ENCODE measurements at places on chromosomes 7 and 10. TPM values are rescaled to one million over a fixed set of nuclear protein-coding genes. Genes with fewer than 3 reads are reported as not detected.

DNA sequence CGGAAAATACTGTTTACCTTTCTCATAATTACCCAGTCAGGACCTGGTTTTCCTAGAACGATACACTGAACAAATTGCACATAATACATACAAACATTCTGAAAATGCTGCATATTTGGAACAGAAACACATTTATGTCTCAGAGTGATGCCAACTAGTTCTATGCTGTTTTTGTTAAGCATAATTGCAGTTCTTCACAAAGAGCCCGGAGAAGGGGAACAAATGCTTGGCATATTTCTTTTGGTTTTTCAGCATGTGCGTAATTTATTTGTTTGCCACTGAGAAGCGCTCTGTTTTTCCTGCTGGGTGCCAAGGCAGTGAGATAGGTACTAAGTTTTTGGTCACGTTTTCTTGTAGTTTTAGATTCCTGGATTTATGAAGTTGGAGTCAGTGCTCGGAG lies 181.0 kb upstream of the MDFIC start:
- ATAC-seq, result no peak

DNA sequence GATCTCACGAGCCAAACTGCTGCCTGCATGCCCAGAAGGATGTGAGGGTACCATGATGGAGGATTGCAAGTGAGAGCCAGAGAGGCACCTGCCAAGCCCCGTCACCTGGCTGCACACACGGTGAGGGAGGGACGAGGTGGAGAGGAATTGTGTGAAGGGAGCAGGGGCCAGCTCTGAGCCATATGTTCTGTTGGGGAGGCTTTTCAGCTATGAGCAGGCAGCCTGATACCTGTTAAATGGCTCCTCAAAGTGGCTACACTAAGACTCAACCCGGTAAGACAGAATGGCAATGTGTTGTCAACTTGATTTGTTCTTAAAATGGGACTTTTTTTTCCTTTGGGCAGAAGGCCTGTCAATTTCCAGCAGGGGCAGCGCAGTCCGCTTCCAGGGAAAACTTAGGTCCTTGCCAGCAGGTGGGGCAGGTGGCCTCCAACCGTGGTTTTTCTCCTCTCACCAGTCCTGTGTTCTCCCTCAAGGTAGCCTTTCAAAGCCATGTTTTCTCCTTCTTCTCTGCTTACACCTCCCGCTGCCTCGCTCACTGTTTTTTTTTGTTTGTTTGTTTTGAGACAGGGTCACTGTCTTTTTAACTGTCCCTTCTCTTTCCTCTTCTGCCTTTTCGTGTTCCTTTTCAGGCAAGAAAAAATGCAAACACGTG lies 57.7 kb upstream of the ZNRF2 start:
- ATAC-seq, result no peak

Gene RBP4
- total RNA-seq, result not detected

Gene ANKMY2
- 10.2 TPM for total RNA-seq

- ATAC-seq, result no peak
Observed at GRCh38 chr10:86113983-86114382, 252.6 kb downstream of the GRID1 start.

DNA sequence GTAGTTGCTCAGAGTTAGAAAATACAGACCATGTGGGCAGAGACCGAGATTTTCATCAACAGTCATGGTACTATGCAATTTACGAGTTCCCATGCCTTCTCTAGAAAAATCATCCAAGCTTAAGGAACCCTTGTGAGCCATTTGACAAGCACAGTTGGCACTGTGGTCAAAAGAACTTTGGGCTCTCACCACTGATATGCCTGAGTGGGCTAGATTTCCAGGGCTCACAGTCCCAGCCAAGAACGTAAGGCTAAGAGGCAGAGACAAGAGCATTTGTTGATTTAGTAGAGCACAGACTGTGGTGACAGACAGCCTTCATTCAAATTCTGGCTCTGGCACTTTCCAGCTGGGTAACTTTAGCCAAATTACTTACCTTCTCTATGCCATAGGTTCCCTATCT lies 407.0 kb downstream of the SORCS1 start:
- no peak for ATAC-seq

DNA sequence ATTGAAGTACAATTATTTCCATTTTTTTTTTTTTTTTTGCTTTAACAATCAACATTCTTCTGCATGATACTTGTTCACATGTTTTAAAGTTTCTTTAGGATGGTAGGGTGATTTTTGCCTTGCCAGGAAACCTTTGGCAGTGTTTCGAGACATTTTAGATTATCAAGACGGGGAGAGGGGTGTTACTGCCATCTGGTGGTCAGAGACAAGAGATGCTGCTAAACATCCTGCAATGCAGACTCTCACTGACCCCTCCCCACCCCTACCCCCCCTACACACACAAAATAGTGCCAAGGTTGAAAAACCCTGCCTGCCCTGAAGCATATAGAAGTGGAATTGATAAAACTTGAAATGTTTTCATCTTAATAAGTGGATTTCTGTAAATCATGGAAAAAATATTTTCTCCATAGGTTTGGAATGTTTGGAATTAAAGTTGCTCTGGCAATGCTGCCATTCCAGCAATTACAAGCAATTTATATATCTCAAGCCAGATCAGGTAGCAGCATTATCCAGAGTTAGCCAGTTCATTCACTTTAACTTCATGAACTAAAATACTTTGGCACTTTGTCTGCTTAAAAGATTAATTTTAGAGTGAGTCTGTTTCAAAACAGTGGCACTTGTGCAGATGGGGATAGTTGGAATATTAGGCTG lies 62.1 kb downstream of the SDHAF3 start:
- ATAC-seq, result no peak

- no peak for ATAC-seq
Observed at GRCh38 chr7:66205741-66206090, 582 bp downstream of the TPST1 start.

DNA sequence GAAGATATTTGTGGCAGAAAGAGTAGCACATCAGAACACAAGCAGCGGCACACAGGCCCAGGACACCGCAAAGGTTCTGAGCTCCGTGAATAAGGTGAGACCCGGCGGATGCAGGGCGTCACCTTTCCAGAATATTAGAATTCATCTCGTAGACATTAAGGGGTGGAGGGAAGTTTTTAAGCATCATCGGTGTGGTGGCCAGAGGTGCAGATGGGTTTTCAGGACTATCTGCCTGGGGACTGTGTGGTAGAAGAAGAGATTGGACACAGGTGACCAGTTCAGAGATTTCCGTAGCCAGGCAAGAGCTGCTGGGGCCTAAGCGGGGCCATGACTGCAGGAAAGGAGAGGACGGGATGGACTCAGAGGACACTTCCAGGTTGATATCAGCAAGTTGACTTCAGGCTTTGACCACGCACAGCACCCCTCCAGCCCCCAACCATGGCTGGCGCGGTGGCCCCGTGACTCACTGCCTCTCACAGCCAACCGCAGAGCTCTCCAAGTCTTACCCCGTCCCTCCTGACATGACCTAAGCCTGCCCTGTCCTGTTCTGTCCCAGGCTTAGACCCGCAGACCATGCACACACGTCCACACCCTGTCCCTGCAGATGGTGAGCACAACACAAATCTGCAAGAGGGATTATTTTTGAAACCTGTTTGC lies 97.2 kb downstream of the OAT start:
- ATAC-seq, result no peak

Gene GPC2
- total RNA-seq, result 4.9 TPM

- no peak for ATAC-seq
Observed at GRCh38 chr10:65993451-65993850, 932.4 kb upstream of the LRRTM3 start.

Gene IKZF1
- 343 TPM for total RNA-seq

DNA sequence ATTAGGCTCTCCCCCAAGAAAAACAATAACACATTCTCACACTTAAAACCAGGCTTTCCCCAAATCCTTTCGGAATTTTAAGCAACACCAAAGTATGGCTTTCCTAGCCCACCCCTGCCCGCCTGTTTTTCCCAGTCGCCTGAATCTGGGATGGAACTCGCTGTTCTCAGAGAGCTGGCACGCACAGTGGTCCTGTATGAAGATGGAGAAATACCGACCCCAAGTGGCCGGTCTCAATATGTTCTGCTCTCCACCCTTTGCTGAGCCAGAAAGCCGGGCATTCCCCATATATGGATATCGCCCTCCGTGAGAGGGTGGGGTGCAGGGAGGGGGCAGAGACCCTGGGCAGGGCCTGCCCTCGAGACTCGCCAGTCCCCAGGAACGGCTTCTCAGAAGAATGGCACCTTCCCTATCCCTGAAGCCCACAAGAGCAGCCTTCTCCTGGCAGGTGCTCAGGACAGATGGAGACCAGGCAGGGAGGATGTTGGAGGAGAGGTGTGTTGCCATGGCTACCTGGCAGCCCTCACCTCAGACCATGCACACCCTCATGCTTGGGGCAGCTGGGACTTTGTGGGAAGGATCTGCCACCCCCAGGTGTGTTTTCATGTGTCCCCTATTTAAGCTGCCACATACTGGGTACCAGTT lies 3.4 kb downstream of the TACR2 start:
- ATAC-seq, result no peak

DNA sequence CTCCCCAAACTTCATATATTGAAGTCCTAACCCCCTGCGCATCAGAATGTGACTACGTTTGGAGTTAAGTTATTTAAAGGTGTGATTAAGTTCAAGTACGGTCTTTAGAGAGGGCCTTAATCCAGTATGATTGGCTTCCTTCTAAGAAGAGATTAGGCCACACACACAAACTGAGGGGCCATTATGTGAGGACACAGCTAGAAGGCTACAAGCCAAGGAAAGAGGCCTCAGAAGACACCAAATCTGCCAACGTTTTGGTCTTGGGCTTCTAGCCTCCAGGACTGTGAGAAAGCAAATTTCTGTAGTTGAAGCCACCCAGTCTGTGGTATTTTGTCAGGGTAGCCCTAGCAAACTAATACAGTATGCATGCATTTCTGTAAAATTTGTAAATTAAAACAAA lies 41.7 kb downstream of the REEP3 start:
- no peak for ATAC-seq

- no peak for ATAC-seq
Observed at GRCh38 chr7:66140924-66141323, 26.3 kb downstream of the CRCP start.

DNA sequence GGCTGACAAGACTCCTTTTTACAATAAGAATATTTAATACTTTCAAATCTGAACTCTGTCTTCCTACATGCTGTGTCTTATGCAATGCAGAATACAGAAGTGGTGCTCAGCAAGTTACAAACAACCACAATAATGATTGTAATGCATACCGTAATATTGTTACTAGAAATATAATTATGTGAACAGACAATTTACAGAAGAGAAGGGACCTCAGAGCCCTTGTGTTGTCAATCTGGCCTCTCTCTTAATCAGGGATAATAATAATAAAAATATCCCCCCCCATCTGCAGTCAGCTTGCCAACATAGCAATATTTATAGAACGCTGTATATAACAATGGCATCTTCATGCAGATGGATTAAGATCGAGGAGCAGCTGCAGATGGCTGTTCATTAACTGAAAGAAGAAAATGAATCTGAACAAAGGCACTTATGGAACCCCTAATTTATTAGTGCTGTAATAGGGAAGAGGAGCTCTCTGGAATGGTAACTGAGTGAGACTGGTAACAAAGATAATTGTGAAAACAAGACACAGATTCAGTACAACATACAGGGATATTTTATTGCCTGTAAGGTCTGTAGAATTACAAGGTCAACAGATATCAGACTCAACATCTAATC lies 106.3 kb downstream of the TMEM26 start:
- ATAC-seq, result no peak

DNA sequence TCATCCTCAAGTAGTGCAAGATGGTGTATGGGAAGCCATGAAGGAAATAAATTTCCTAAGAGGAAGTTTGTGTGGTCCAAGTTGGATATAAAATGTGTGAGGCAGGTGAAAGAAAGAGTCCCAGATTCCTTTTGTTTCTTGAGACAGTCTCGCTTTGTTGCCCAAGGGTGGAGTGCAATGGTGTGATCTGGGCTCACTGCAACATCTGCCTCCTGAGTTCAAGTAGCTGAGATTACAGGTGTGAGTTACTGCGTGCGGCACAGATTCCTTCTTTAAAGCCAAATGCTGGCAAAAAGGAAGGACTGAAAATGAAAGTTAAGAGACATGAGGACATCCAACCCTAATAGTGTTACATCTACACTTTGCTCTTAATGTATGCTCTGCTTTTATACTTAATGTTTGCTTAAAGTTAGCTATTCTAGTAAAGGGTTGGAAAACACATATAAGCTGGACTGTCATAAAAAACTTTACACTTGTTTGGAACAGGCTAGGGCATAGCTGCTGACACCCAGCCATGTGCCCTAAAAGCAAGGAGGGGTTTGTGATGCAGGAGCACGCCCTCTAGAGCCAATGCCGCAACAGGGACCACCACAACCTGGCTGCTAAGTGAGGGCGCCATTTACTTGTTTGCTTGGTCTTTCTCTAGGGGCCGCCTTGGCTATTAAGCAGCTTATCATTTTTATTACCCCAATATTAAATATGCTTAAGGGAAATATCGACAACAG lies 34.5 kb downstream of the CLEC2L start:
- ATAC-seq, result no peak

Measured in activated T-helper 17 cell treated with anti-CD3 and anti-CD28 coated beads, Interleukin-2, amount 50 U/mL, for 72 hours (primary cell).